Immature natural killer cell (primary cell): ENCODE measurements at places on chromosomes 5 and 9. TPM values are rescaled to one million over a fixed set of nuclear protein-coding genes. Genes with fewer than 3 reads are reported as not detected.

GRCh38 chr5:134445856-134446818 is 34.5 kb upstream of the CDKN2AIPNL start:
- no peak overlapping the region for H3K4me3 ChIP-seq
- H3K4me1 ChIP-seq: peaks cover 13% of the 10 kb centered on the region
- H3K27ac ChIP-seq: no peak overlapping the region
- no peak for DNase-seq

ZNF189 gene
- 3.1 TPM for polyA plus RNA-seq

- no peaks in the 10 kb centered on the region for H3K36me3 ChIP-seq
- no peaks in the 10 kb centered on the region for H3K4me1 ChIP-seq
- DNase-seq: no peak
- no peak overlapping the region for H3K27ac ChIP-seq
- H3K4me3 ChIP-seq: no peak overlapping the region
These were observed 319.5 kb downstream of the ADGRV1 start for GRCh38 chr5:90878081-90878480.

SUSD1 gene
- 32.3 TPM for polyA plus RNA-seq
